Activated CD8-positive, alpha-beta memory T cell treated with anti-CD3 and anti-CD28 coated beads for 48 hours (primary cell): ENCODE measurements at places on chromosomes 6 and 20.

GRCh38 chr20:64130271-64130670, 22.9 kb upstream of the NPBWR2 start:
- no peak for DNase-seq

- no peak for DNase-seq
Observed at GRCh38 chr20:45967551-45968080, 4.4 kb downstream of the ZNF335 start.

DNA sequence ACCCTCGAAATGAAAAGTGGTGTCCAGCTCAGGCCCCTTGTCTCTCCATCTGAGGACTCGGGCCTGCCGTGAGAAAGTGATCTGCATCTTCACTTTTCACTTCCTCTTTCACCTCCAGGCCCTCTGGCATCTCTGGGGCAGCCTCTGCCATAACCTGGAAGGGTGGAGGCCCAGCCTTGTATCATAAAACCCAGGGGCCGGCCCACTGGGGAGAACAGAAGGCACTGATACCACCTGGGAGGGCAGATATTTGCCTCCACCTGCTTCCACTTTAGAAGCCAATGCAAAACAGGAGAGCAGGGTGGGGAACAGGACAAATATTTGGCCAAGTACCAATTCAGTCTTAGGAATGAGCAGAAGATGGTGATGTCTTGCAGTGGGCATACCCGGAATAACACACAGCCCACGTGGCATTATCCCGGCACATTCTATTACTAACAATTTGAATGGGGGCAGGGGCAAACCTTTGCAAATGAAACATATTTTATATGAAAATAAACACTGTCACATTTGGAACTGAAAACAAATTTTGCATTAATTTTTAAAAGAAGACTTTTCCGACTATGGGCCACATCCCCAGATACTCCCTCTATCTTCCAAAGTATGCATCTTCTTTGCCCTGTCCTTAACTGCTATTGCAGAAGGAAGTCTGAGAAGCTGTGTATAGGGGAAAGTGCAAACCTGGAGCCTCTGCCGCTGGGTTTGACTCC, 69.2 kb upstream of the TBC1D7 start:
- no peak for DNase-seq

GRCh38 chr20:8228315-8228714, 96.2 kb downstream of the PLCB1 start:
- DNase-seq: no peak

DNA sequence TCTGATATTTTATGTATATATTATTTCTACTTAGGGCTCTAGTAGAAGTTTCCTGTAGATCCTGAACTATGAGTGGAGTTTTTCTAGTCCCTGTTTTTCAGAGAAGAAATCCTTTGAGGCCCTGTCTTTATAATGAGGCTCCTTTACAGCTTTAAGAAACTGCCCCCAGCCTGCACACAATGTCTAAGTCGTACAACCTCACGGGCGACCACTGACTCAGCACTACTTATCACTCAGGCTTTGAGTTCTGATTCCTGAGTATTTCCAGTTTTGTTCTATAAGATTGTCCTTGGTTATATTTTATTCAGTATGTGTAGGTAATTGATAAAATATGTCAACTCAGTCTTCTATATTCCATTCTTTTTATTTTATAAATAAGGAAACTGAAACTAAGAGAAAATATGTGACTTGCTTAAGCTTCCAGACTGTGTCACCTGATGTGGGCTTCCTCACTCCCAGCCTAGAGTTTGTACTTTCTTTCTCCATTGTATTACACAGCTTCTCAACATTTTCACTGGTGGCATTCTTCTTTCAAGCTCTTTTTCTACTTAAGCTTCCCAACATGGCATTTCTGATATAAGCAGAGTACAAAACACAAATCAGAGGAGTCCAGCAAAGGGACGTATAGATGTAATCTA, 167.0 kb downstream of the TBX18 start:
- DNase-seq: no peak

DNA sequence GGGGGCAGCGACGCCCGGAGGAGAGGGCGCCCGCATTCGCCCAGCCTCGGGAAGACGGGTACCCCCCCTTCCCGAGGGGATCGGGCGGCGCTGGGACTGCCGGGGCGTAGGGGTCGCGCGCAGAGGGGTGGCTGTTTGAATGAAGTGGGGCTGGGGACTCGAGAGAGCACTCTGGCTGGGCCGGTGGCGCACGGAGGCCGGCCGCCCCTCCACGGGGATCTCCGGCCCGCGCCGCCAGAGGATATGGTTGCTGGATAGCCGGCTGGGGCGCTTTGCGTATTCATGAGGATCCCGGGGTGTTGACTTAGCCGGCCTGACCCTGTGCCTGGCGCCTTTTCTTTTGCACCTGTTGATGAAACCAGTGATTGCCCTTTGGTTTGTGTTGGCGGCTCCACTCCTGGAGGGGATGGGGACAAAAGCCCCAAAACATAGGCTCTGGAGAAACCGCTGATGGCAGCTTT, 469 bp downstream of the SYNJ2 start:
- no peak for DNase-seq

GRCh38 chr6:108558372-108559096, 2.2 kb upstream of the FOXO3 start:
- peak; percentile 70 for DNase-seq

DNA sequence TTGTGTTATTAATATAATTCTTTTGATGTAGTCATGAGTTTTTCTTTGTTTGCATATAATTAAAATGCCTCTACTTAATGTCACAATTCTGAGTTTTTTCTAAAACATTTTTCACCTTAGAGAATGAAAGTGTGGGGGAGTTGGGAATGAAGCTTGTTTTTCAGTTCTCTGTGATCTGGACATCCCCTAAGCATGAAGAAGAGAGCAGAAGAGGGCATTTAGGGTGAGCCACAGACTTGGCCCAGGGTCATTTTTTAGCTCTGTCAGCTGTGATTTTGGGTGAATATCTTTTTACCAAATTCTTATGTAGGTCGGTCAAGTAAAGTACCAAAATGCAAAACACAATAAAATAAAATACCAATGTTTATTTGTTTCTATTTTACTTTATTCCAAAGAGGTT, 3.9 kb downstream of the OTOR start:
- DNase-seq: no peak
